ENCODE measurements at places on chromosomes 16 and 17. TPM values are rescaled to one million over a fixed set of nuclear protein-coding genes. Genes with fewer than 3 reads are reported as not detected.
A peak's percentile ranks its signal among the peaks of the same experiment; 100 is the strongest.

The VPS25 gene
- total RNA-seq: 148 TPM

The DLX4 gene
- 0.55 TPM for total RNA-seq

The KIF18B gene
- total RNA-seq: 14.5 TPM

The DPEP1 gene
- 37.6 TPM for total RNA-seq

The GFAP gene
- 0.11 TPM for total RNA-seq

GRCh38 chr17:21292867-21293830 is 8.6 kb downstream of the MAP2K3 start:
- H3K4me1 ChIP-seq: peaks cover 14% of the 10 kb centered on the region
- no peak overlapping the region for H3K4me3 ChIP-seq
- peaks cover 12% of the 10 kb centered on the region for H3K36me3 ChIP-seq
- no peak for DNase-seq
- H3K27ac ChIP-seq: no peak overlapping the region
- H3K27me3 ChIP-seq: no peaks in the 10 kb centered on the region

- no peak overlapping the region for H3K4me3 ChIP-seq
- no peak for DNase-seq
- H3K36me3 ChIP-seq: no peaks in the 10 kb centered on the region
- peaks cover 39% of the 10 kb centered on the region for H3K27me3 ChIP-seq
- H3K27ac ChIP-seq: no peak overlapping the region
Observed at GRCh38 chr17:28521311-28522085, 15.3 kb downstream of the FOXN1 start.

DNA sequence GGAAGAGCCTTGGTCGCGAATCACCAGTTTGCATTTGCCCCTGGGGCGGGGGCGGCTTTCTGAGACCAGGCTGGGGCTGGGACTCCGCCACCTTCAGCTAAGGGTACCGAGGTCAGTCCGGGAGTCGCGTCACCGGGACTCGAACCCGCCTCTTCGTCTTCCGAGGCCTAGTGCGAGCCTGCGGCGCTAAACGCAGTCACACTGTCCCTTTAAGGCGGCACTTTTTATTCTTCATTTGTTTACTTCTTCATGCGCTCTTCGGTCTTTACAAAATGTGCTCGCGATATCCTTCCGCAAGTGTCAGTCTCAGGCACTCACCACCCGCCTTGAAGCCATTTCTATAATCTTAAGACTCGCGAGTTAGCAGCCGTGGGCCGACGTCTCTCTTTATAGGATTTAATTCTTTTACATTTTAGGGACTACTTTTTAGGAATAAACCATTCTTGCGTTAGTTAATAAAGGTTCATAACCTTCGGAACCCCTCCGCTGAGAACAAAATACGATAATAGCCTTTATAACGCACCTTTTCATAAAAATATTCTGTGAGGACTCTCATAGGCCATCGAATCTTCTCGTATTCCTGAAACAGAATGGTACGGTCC is 593 bp upstream of the HEXIM1 start:
- H3K27ac ChIP-seq: peak overlapping the region; percentile 97
- H3K27me3 ChIP-seq: no peaks in the 10 kb centered on the region
- H3K36me3 ChIP-seq: no peaks in the 10 kb centered on the region
- peak; percentile 93 for DNase-seq
- H3K4me3 ChIP-seq: peak overlapping the region; percentile 81

- DNase-seq: no peak
- peaks cover 21% of the 10 kb centered on the region for H3K4me1 ChIP-seq
- no peaks in the 10 kb centered on the region for H3K36me3 ChIP-seq
- no peak overlapping the region for H3K4me3 ChIP-seq
- no peak overlapping the region for H3K27ac ChIP-seq
Observed at GRCh38 chr16:56617212-56618085, 8.1 kb upstream of the MT1E start.

- H3K4me3 ChIP-seq: no peak overlapping the region
- H3K36me3 ChIP-seq: no peaks in the 10 kb centered on the region
- peaks cover 55% of the 10 kb centered on the region for H3K4me1 ChIP-seq
- DNase-seq: peak; percentile 97
- H3K27ac ChIP-seq: peak overlapping the region; percentile 81
- H3K27me3 ChIP-seq: no peaks in the 10 kb centered on the region
Observed at GRCh38 chr17:72338847-72339790, 218.3 kb downstream of the SOX9 start.

- H3K36me3 ChIP-seq: no peaks in the 10 kb centered on the region
- DNase-seq: peak; percentile 99
- H3K27me3 ChIP-seq: no peaks in the 10 kb centered on the region
Observed at GRCh38 chr17:59846394-59847165, 46.2 kb downstream of the TUBD1 start.

DNA sequence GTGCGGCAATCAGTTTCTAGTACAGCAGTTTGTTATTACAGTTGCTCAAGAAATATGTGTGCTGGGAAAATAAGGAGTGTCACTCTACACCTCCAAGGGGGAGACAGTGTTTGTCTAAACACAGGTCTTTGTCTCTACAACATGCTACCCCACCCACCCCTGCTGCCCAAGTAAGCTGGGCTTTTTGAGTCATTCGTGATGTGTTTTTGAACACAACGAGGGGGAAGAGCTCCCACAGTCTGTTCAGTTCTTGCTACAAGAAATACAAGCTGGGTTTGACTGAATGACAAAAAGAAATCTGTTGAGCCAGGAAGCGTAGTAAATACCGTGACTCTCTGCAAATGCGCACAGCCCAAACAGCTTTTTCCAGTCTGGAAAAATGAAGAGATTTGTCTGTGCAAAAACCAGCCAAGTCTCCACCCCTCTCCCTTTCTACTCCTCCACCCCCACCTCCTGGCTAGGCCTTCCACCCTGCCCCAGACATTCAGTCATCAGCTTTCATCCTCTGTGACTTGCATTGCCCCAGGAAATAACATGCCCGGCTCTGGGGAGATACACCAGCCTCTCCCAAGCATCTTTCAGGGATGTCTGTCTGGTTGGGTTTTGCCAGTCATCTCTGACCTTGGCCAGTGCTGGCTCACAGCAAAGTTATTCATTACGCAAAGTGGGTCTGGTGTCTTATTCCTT is 25.7 kb downstream of the CHD9 start:
- H3K27ac ChIP-seq: no peak overlapping the region
- peaks cover 13% of the 10 kb centered on the region for H3K4me1 ChIP-seq
- H3K4me3 ChIP-seq: no peak overlapping the region
- DNase-seq: no peak

GRCh38 chr17:81837641-81838040 is 2.8 kb upstream of the PPP1R27 start:
- H3K4me3 ChIP-seq: no peak overlapping the region
- H3K4me1 ChIP-seq: peaks cover 69% of the 10 kb centered on the region
- no peak overlapping the region for H3K27ac ChIP-seq
- H3K27me3 ChIP-seq: no peaks in the 10 kb centered on the region

- H3K27ac ChIP-seq: no peak overlapping the region
- H3K4me3 ChIP-seq: no peak overlapping the region
- DNase-seq: no peak
- H3K4me1 ChIP-seq: no peaks in the 10 kb centered on the region
- H3K36me3 ChIP-seq: no peaks in the 10 kb centered on the region
Observed at GRCh38 chr16:15822957-15823356, 33.9 kb downstream of the MYH11 start.

GRCh38 chr16:12057266-12057665 is 80.7 kb downstream of the SNX29 start:
- DNase-seq: no peak
- H3K4me3 ChIP-seq: no peak overlapping the region
- H3K27me3 ChIP-seq: no peaks in the 10 kb centered on the region
- no peak overlapping the region for H3K27ac ChIP-seq
- peaks cover 16% of the 10 kb centered on the region for H3K4me1 ChIP-seq

DNA sequence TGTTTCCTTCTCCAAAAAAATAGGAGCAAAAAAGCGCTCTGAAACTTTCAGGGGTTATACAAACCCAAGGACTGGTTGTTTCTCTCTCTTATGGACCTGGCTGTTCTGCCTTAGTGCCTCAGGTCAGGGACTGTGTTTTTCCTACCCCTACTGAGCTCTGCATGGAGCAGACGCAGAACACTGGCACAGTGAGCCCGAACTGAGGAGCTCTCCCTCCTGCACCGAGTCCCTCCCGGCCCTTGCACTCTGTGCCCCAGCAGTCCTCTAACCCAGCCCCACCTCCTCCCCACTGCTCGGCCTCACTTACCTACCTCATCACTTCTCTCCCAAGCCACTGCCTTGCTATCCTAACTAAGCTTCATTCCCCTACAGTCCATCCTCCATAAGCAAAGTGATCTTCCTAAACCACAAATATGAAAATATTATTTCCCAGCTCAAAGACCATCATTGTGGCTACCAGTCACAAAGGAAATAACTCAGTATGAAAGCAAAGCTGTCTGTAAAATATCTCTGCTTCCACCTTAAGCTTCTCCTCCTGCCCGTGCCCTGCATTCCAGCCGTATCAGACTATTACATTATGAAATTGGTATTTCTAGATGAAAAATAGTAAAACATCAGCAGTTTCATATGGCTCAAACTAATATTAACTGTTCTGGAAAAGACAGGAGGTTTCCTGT is 13.6 kb downstream of the MEIOB start:
- H3K4me3 ChIP-seq: no peak overlapping the region
- no peak for DNase-seq
- no peaks in the 10 kb centered on the region for H3K36me3 ChIP-seq
- peaks cover 2% of the 10 kb centered on the region for H3K27me3 ChIP-seq

- H3K4me1 ChIP-seq: peaks cover 30% of the 10 kb centered on the region
- no peak for DNase-seq
- no peaks in the 10 kb centered on the region for H3K36me3 ChIP-seq
- no peaks in the 10 kb centered on the region for H3K27me3 ChIP-seq
Observed at GRCh38 chr17:37361543-37361942, 14.2 kb upstream of the C17orf78 start.

GRCh38 chr16:65576139-65576538 is 454.3 kb upstream of the CDH11 start:
- DNase-seq: no peak
- H3K27me3 ChIP-seq: no peaks in the 10 kb centered on the region
- no peaks in the 10 kb centered on the region for H3K36me3 ChIP-seq
- H3K27ac ChIP-seq: no peak overlapping the region
- H3K4me1 ChIP-seq: no peaks in the 10 kb centered on the region
- no peak overlapping the region for H3K4me3 ChIP-seq

DNA sequence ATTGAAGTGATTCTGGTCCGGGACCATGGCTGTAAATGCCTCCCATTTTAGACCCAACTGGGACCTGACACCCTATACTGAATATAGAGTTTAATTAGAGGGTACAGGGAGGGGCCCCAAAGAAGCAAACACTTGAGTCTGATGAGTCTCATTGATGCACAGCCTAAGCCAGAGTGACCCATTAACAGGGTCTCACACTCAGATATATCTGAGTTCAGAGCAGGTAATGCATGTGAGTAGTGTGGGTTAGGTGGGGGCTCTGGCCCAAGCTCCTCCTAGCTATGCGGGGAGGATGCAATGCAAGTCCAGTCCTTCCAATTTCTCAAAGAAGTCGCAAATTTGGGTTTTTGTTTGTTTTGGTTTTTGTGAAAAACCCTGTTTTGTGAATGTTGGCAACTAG is 17.1 kb upstream of the MARCHF10 start:
- no peaks in the 10 kb centered on the region for H3K27me3 ChIP-seq
- no peak overlapping the region for H3K4me3 ChIP-seq
- no peaks in the 10 kb centered on the region for H3K36me3 ChIP-seq
- no peak overlapping the region for H3K27ac ChIP-seq

GRCh38 chr16:64206862-64207261 is 915.0 kb downstream of the CDH11 start:
- no peaks in the 10 kb centered on the region for H3K27me3 ChIP-seq
- H3K27ac ChIP-seq: no peak overlapping the region
- H3K36me3 ChIP-seq: no peaks in the 10 kb centered on the region
- H3K4me1 ChIP-seq: no peaks in the 10 kb centered on the region
- no peak for DNase-seq

DNA sequence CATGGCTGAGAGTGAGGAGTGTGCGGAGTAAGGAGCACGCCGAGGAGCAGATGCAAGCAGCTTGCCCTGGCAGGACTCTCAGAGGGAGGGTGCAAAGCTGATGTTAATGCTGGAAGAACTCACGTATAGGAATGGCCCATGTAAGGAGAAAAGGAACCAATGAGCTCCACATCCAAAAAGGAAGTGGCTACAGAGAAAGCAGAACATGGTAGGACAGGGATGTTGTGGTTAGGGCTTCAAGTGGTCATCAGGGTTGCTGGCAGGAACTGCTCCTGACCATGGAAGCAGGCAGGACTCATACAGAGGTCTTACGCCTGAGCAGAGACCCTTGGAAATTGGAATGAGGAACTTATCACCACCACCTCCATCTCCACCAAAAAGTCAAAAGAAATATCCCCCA is 5.2 kb downstream of the MYO1D start:
- no peak for DNase-seq
- no peak overlapping the region for H3K4me3 ChIP-seq
- no peaks in the 10 kb centered on the region for H3K36me3 ChIP-seq
- peaks cover 34% of the 10 kb centered on the region for H3K4me1 ChIP-seq

Measured in HepG2 (cell line).